Glutamatergic neuron (in vitro differentiated cells): ENCODE measurements at places on chromosomes 3 and 15. TPM values are rescaled to one million over a fixed set of nuclear protein-coding genes. Genes with fewer than 3 reads are reported as not detected.

Gene RGMA
- 56.6 TPM for total RNA-seq

Gene EPHB1
- total RNA-seq, result 16.3 TPM

Gene MYLK
- 4.3 TPM for total RNA-seq

Gene GANC
- total RNA-seq, result 17.8 TPM

Gene HYAL1
- 0.96 TPM for total RNA-seq

Gene WDR5B
- 3.4 TPM for total RNA-seq

Gene ALG3
- 26.5 TPM for total RNA-seq

Gene ERC2
- total RNA-seq, result 48.3 TPM

Gene SAMD7
- total RNA-seq, result not detected

Gene TGM4
- not detected for total RNA-seq

Gene RNF168
- total RNA-seq, result 24.4 TPM

Gene PIF1
- total RNA-seq, result 8.6 TPM

Gene SUCNR1
- not detected for total RNA-seq

Gene RAF1
- total RNA-seq, result 185 TPM

Gene ZNF660
- total RNA-seq, result 35.4 TPM

Gene CKMT1A
- 15.7 TPM for total RNA-seq

Gene CCR5
- total RNA-seq, result not detected

Gene CAMP
- not detected for total RNA-seq

Gene RPS17
- total RNA-seq, result 874 TPM
